Fibroblast of skin of left quadriceps (primary cell): ENCODE measurements at places on chromosomes 3 and 15.

DNA sequence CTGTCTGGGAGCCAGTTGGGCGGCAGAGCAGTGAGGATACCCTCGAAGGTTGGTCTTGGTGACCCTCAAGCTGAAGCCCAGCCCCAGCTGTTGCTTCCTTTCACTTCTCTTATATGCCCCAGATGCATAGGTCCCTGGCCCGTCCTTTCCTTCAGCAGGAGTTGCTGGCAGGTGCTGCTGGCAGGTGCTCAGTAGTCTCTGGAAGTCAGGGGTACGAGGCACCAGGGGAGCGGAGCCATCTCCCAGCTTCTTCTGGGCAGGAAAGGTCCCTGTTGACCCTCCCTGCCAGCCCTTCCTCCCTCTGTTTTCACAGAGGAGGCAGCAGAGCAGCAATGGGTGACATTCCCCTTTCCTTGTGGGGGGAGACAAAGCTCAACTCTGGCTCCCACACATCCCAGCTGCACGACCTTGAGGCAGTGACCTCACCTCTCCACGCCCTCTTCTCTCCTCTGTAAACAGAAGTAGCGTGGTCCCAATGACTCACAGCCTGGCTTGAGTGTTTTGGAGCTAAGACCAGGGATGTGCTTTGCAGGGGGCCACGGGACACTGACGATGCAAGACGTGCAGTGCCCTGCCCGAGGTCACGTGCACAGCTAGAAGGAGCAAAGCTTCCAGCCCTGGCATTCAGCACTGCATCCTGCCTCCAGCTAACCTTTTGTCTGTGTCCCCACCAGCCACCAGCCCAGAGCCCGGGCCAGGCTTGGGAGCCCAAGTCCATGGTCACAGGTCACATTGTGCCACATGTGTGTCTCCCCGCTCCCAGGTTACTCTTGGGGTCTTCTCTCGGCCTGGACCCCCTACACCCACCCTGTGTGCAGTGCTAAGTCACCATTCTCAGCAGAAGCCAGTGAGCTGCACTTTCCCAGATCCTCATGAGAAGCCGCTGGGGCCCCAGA, 49.7 kb downstream of the SLC6A6 start:
- no peak for DNase-seq

- no peak for DNase-seq
Observed at GRCh38 chr3:72320955-72321303, 527.3 kb downstream of the SHQ1 start.

DNA sequence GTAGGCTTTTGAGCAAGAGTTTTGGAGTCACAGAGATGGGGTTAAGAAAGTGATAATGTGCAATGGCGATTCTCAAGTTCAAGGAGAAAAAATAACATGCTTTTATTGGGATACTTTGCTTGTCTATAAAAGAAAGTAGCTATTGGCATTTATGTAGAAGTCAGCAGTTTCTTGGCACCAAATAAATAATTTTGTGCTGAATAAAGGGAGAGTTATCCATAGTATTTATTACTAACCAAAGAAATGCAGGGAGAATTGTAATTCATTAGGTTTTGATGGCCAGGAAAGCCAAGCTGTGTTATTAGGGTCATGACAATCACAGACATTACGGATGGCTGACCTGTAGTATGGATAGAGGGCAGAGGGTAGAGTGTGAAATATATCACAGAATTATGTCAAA, 33.1 kb downstream of the BTD start:
- no peak for DNase-seq

GRCh38 chr3:188449421-188449820, 295.5 kb downstream of the LPP start:
- no peak for DNase-seq

GRCh38 chr3:4322635-4323034, 19.5 kb downstream of the SETMAR start:
- peak; percentile 89 for DNase-seq

- DNase-seq, result no peak
Observed at GRCh38 chr3:72964633-72965032, 32.0 kb upstream of the PPP4R2 start.

DNA sequence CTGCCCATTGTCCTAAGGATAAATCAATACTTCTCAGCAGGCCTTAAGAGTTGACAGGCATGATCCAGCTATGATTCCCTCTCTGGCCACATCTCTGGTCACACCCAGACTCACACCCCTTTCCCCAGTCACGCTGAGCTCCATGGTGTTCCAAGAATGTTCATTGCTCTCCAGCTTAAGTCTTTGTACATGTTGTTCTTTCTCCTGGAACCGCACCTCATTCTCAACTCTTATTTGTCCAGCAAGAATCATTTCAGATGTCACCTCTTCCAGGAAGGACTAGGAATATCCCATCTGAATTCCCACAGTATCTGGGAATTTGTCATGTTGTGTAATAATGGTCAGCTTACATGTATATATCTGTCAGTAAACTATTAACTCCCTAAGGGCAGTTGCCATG, 118.3 kb upstream of the GALNT15 start:
- DNase-seq, result no peak

DNA sequence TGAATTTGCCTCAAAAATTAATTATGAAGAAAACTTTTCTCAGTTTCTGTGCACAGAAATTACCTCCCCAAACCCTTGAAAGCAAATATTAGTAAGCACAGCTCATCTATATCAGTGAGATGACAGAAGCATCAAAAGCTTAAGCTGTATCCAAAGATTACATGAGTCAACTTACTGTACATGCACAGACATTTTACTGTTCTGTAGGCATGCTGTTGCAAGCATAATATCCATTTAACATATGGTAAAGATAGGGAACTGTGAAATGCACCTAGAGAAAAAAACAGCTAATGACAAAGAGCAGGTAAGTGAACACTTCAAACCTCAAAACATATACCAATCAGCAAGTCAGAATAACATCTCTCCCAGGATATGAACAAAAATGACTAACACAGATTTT, 20.9 kb downstream of the SHOX2 start:
- DNase-seq, result no peak

GRCh38 chr3:13221491-13222061, 148.3 kb upstream of the IQSEC1 start:
- DNase-seq, result no peak

DNA sequence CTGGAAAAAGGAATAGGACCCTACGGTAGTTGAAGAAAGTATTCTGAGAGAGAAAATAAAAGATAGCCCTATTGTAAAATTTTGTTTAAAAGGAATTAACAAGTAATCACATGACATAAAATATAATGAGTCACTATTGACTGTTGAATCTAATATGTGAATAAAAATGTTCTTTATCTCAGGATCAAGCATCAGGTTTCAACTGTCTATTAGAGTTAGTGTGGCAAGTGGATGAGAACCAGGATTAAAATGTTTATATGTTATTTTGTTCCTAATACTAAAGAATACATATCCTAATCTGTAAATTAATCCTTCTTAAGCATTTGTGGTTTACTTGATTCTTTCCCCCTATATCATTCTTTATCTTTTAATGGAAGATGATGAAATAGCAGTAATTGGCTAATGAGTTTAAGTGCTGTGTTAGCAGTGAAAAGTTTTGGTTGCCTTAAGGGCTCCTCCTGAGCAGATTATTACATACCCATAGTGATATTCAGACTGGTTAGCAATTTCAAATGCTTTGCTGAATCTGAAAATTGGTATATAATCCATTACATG, 101.8 kb upstream of the BCHE start:
- DNase-seq, result no peak
